ENCODE measurements at places on chromosomes 12 and 14.

- no peaks in the 10 kb centered on the region for H3K36me3 ChIP-seq
- H3K4me1 ChIP-seq = no peaks in the 10 kb centered on the region
- no peak overlapping the region for H3K4me3 ChIP-seq
- H3K27me3 ChIP-seq = no peaks in the 10 kb centered on the region
- DNase-seq = no peak
Observed at GRCh38 chr12:131049002-131049401, 95.3 kb downstream of the ADGRD1 start.

DNA sequence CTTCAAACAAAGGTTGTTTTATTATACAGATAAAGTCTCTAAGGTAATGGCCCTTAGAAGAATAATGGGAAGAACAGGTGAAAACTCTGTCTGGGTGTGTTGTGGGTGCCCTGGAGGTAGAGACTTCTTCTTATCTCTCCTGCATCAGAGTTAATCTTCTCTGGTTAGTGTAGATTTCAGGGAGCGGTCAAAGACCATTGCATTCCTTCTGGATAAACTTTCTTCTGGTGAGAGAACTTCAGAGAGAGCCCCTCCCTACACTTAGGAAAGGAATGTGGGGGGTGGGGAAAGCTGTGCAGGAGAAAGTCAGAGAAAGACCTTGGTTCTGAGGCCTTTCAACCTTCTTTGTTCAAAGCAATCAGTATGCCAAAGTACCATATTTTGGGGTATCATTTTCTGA is 658.5 kb downstream of the DIO2 start:
- H3K27me3 ChIP-seq = no peaks in the 10 kb centered on the region
- no peak for DNase-seq
- H3K36me3 ChIP-seq = no peaks in the 10 kb centered on the region
- H3K4me1 ChIP-seq = no peaks in the 10 kb centered on the region
- H3K4me3 ChIP-seq = no peak overlapping the region

DNA sequence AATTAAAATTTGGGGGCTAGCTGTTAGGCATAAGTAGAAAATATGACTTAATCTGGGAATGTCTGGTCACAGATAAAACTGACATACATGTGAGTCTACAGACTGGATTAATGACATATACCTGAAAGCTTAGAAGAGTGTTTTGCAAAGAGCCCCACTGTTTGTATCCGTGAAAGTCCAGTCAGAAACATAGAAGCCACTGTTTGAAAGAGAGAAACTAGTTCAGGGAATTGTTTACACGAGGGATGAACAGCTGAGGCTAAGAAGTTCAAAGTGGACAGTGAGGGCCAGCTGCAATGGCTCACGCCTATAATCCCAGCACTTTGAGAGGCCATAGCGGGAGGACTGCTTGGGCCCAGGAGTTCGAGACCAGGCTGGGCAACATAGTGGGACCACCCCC is 36.2 kb upstream of the SGPP1 start:
- H3K4me3 ChIP-seq = no peak overlapping the region
- no peaks in the 10 kb centered on the region for H3K27me3 ChIP-seq
- H3K4me1 ChIP-seq = peaks cover 45% of the 10 kb centered on the region
- peak overlapping the region; percentile 36 for H3K27ac ChIP-seq

DNA sequence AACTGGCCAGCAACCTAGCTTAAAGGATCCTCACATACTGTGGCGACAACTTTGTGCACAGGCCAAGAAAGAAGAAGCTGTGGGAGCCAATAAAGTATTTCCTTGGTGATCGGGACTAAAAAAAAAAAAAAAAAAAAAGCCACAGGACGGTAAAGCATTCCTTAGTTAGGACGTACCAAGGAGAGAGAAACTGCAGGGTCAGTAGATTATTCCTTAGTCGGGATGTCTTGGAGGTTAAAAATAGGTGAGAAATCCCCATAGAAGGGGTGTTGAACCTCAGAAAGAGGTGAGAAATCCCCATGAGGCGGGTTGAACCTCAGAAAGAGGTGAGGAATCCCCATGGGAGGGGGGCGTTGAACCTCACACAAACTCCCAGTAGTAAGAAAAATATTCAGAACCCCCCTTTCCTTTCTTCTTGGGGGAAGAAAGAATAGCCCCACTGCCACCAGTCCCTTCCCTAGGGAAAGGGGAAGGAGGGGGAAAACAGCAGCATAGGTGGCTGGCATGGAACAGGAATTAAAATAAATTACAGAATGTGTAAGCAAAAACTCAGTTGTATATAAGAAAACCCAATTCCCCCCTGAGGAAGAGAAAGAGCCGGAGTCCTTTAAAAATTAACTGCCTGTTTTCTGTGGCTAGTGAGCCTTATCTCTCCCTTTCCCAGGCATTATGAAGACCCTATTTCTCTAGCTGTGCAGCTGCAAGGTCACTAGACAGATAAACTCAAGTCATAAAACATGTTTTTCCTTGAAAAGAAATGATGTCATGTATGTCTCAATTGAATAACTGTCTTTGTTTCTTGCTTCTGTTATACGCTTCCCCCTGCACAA is 26.8 kb downstream of the KLRK1 start:
- H3K27ac ChIP-seq = no peak overlapping the region
- no peaks in the 10 kb centered on the region for H3K27me3 ChIP-seq
- DNase-seq = no peak
- no peaks in the 10 kb centered on the region for H3K36me3 ChIP-seq
- H3K4me1 ChIP-seq = peaks cover 24% of the 10 kb centered on the region

DNA sequence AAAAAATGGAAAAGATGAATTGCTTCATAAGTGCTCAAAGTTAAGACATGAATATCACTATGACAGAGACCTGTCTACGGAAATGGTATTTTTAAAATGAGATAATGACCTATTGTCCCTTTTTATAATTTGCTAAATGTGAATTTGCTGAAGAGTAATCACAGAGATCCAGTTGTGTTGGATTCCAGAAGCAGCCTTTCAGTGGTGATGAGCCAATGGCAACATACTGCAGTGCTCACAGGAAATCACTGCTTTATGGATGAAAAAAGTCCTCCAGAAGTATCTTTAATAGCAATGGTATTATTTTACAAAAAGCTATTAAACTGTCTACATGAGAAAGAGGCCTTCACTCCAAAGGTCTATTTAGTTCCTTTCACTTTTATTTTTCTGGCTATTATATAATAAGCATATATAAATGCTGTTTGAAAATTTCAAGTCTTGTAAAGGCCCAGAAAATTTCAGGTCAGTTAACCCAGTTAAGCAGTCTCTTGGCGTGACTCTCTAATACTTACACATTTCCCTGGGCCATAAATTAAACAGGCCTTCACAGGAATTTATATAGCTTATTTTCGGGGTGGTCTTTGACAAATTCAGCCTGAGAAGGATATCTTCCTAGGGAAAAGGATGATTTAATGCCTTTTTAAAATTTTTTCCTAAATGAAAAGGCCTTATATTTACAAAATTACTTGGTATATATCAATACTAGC is 55.4 kb downstream of the KCNJ8 start:
- H3K4me1 ChIP-seq = no peaks in the 10 kb centered on the region
- H3K27me3 ChIP-seq = no peaks in the 10 kb centered on the region
- no peaks in the 10 kb centered on the region for H3K36me3 ChIP-seq
- no peak overlapping the region for H3K4me3 ChIP-seq

DNA sequence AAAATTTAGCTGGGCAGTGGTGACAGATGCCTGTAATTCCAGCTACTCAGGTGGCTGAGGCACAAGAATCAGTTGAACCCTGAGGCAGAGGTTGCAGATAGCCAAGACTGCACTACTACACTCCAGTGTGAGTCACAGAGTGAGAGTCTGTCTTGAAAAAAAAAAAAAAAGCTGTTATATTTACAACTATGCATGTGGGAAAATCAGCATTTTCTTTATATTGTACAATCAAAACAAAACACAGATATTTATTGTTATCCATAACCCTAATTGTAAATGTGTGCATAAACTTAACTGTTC is 12.5 kb downstream of the C1R start:
- no peaks in the 10 kb centered on the region for H3K27me3 ChIP-seq
- H3K36me3 ChIP-seq = no peaks in the 10 kb centered on the region
- peak overlapping the region; percentile 38 for H3K27ac ChIP-seq
- DNase-seq = no peak

DNA sequence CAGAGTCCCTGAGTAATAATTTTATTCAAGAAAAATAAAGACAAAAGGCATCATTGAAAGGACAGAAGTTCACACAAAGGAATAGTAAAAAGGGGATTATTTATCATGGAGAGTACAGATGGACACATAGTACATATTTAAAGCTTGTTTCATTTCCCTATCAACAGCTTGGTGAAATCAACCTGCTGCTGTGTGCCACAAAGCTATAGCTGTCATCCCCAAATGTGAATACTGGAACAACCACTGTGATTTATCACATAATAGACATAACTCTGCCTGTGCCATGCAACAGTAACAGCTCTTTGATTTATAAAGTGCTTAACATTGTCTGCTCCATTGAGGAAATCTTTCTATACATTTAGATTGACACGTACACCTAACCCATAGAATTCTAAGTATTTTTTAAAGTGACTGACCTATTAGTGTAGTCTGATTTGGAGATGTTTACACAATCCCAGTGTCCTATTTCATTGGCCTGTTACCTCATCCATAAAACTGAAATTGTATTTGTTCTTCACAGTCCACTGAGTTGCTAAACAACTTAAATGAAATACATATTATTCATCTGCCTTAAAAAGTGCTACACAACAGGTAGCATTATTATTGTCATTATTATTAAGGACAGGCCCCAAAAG is 3.3 kb downstream of the NEMF start:
- H3K4me1 ChIP-seq = peaks cover 19% of the 10 kb centered on the region
- no peak overlapping the region for H3K4me3 ChIP-seq
- peaks cover 5% of the 10 kb centered on the region for H3K36me3 ChIP-seq
- no peak overlapping the region for H3K27ac ChIP-seq
- DNase-seq = no peak

GRCh38 chr12:120495186-120495730 is 655 bp upstream of the DYNLL1 start:
- peaks cover 3% of the 10 kb centered on the region for H3K36me3 ChIP-seq
- H3K4me3 ChIP-seq = peak overlapping the region; percentile 79
- DNase-seq = no peak
- H3K27ac ChIP-seq = peak overlapping the region; percentile 44

- no peak overlapping the region for H3K4me3 ChIP-seq
- H3K4me1 ChIP-seq = peaks cover 60% of the 10 kb centered on the region
- DNase-seq = no peak
- no peaks in the 10 kb centered on the region for H3K27me3 ChIP-seq
Observed at GRCh38 chr14:74015176-74015575, 3.9 kb downstream of the ENTPD5 start.

Data from HepG2 (cell line).